Spinal cord (tissue), 10 donors: ENCODE measurements at places on chromosomes 3 and 15.

DNA sequence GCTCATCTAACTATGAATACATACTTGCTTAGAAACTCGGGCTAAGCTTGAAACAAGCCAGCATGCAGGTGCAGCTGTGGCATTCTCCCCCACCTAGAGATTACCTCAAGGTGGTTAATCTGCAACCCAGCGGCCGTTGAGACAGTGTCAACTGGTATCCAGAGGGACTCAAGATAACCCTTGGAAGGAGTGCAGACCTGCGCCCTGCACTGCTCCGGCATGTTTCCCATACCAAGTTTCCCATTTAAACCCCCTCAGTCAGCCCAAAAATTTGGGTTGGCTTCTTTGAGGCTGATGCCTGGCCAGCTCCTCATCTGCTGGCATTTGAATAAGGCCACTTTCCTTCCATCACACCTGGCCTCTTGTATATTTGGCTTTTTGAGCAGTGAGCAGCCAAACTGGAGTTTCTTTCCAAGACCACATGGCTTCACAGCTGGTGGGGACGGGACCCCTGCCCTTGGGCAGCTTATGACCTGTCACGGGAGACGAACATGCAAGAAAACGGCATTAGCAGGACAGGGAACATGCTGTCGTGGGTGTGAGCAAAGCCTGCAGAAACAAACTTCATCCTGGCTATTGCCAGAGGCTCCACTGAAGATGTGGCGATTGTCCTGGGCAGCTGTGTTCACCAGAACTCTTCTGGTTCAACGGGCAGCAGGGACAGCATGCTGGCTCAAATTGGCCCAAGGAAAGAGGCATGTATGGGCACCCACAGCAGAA lies 98.2 kb downstream of the PLXNA1 start:
- DNase-seq = no peak

DNA sequence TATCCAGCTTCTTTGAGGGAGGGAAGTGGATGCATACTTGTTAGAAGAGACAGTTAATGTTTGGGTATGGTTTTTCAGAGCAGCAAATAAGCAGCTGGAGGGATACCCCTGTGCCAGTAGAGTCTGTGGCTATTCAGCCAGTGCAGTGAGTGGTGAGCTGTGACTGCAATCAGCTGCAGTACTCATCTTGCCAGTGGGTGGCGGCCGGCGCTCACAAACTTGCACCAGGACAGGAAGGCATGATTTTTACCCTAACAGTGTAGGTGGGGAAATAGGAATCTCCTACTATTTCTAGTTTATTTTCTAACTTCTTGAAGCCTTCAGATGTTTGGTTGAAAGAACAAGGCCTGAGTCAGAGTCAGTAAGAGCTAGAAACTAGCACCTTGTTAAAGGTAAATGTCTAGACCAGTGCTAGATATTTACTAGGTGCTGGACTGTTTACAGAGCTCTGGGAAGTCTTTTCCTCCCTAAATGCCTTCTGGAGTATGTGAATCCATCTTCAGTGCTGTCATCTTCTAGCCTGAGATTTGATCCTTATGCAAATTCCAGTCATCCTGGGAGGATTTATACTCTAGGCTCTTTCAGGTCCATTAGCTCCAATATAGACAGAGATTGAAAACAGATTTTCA lies 23.6 kb downstream of the TIMP4 start:
- DNase-seq = peak; percentile 36

DNA sequence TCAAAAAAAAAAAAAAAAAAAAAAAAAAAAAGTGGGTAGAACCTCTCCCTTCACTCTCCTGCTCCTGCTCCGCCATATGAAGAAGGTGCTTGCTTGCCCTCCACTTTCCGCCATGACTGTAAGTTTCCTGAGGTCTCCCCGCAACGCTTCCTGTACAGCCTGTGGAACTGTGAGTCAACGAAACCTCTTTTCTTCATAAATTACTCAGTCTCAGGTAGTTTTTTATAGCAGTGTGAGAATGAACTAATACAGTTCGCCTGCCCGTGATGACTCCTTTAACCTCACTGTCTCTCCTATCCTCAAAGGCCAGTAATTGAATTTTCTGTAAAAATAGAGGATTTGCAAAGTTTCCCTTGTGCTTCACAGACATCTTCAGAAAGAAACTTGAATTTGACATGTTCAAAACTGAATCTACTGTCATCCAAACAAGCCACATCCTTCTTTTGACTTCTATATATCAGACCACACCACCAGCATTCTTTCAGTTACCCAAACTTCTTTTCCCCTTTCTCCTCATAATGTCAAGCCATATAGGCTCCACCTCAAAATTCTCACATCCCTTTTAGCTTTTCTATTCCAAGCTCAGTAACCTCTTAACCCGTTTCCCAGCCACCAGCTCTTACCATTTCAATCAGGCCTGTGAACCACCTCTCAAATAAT lies 44.3 kb downstream of the P2RY1 start:
- DNase-seq = no peak

GRCh38 chr15:75167588-75168350 lies 33.9 kb upstream of the C15orf39 start:
- no peak for DNase-seq
